ENCODE measurements at places on chromosomes 4 and X. TPM values are rescaled to one million over a fixed set of nuclear protein-coding genes. Genes with fewer than 3 reads are reported as not detected.

The ATP8A1 gene
- not detected for total RNA-seq

The CENPVL1 gene
- total RNA-seq: not detected

DNA sequence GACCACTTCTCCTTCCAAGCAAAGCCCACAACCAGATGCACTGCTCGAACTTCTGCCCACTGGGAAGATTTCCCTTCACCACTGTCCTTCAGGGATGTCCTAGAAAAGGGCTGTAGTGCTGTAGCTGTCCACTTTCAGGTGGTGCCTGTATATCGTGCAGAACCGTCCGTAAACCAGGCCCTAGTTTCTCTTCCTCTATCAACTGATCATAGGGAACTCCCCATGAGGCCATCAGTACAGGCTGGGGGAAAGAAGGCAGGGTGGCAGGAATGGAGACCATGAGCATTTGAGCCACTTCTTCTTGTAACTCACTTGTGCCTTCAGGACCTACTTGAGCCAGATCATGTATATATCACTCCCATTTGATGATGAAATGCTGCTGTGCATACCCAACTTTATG is 57.3 kb upstream of the FAM9B start:
- no peak for DNase-seq

DNA sequence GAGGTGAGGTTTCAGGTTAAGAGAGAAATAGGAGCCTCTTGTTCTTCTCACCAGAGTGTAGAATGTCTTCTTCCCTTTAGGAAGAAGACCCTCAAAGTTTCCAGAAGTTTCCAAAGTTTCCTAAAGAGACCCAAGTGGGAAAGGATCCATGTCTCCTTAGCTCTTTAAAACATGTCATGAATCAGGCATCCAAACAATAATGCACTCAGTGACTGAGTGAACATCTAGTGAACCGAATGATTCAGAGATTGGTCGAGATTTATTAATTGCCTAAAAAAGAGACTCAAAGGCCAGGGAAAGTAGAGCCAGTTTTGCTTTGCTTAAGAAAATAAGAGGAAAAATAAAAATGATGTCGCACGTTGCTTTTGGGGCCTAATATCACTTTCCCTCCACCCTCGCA is 29.4 kb downstream of the FGF5 start:
- DNase-seq: no peak

DNA sequence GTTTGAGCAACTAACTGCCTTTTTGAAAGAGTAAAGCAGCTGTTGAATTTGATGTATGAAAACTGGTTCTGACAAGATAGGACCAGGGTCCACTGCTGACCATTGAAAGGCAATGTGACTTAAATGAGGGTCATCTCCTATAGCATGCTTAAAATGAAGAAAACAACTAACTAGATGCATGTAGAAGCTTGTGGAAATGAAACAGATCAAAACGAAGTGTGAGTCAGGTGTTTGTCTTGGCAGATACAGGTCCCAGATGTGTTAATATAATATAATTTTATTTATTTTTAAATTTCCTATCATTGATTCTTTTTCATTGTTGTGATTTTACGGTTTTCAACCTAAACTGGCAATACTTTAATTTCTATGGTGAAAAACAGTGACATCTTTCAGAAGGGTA is 83.6 kb downstream of the ATOH1 start:
- no peak for DNase-seq

The PABPC1L2B gene
- not detected for total RNA-seq

Data from mammary epithelial cell (primary cell).